ENCODE measurements at places on chromosomes 5 and 9.
A peak's percentile ranks its signal among the peaks of the same experiment; 100 is the strongest.

DNA sequence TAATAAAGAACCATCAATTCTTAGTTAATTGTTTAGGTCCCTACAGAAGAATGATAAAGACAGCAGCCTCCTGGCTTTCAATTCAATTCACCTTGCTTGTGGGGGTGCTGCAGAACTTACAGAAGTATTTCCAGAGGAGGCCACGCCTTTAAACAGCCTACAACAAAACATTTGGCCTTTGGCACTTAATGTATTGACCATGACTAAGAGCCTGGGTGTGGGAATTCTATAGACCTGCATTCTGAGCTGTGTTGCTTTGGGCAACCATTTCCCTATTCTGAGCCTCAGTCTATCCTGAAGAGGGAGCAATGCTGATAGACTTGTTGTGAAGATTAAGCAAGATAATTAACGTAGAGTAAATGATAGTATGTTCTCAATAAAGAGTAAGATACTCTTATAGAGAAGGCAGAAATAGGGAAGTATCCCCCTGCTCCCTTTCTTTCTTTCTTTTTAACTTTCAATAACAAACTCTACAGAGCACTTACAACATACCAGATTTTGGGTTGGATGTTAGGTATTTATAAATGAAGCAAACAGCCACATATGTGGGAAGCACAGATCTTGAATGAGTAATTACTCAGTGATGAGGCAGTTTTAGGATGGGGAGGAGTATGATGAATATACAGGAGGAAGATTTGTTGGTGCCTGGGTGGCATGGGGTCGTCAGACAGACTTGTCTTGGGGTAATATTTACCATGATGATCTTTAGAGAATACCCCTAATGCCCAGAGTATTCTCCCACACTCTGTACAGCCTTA, 28.4 kb downstream of the PAPPA start:
- DNase-seq: no peak

GRCh38 chr9:114958021-114958843, 27.8 kb upstream of the TNFSF8 start:
- no peak for DNase-seq

DNA sequence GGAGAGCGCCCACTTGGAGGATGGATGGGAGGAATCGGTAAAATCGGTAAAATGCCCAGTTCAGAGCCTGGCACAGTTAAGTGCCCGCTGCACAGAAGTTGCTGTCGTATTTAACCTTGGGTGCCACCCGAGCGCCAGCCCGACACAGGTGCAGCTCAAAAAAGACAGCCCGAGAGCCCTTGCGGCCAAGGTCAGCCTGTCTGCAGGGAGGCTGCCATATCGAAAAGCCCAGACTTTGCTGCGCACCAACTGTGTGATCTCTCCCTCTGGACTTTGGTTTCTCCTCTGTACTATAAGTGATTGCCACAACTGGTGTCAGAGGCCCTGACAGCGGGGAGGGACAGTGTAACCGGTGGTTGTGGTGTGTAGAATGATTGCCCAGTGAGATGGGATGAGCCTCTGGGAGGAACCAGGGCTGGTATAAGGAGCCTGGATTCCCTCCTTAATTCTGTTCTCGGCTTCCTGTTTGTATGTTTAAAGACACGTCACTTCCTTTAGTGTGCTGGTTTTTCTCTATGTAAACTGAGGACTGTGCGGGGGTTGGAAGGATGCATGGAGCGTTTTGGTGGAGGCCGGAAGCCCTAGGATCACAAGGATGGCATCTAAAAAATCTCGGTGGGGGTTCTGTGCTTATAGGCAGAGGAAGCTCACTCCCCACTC, 792 bp downstream of the NTMT1 start:
- DNase-seq: peak; percentile 70

- DNase-seq: peak; percentile 63
Measured at GRCh38 chr9:85212887-85213286, 528.9 kb downstream of the AGTPBP1 start.

DNA sequence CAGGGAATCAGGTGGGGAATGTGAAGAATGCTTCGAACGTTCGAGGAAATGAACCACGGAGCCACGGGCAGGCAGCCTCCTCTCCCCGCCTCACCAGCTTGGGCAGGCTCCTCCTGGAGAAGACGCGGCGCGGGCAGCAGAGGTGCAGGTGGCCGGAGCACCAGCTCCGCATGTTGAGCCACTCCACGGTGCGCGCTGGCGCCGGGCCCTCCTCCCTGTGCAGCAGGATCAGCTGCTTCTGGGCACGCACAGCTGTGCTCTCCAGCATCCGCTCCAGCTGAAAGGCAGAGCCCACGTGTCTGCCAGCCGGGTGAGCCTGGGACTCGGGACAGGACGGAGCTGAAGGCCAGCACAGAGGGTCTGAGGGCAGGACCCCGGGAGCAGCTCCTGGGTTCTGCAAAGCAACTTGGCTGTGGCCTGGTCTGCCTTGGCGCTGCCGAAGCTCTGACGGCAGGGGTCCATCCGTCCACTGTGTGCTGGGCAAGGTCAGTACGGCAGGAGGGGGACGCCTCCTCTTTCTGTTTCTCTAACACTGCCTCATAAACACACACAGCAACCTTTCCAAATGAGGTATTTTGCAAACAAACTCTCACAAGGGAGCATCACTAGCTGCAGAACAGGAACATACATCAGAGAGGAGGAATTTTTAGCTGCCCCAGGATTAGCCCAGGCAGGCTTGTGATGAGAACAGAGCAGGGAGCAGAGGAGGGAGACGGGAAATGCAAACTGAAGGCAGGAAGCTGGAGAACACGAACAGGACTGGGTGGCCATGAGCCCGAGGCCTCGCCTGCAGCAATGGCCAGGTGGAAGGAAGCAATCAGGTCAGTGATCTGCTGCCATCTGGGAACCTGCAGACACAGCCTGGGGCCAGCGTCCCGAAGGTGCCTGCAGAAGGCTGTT, 20.1 kb upstream of the NSMF start:
- DNase-seq: no peak

DNA sequence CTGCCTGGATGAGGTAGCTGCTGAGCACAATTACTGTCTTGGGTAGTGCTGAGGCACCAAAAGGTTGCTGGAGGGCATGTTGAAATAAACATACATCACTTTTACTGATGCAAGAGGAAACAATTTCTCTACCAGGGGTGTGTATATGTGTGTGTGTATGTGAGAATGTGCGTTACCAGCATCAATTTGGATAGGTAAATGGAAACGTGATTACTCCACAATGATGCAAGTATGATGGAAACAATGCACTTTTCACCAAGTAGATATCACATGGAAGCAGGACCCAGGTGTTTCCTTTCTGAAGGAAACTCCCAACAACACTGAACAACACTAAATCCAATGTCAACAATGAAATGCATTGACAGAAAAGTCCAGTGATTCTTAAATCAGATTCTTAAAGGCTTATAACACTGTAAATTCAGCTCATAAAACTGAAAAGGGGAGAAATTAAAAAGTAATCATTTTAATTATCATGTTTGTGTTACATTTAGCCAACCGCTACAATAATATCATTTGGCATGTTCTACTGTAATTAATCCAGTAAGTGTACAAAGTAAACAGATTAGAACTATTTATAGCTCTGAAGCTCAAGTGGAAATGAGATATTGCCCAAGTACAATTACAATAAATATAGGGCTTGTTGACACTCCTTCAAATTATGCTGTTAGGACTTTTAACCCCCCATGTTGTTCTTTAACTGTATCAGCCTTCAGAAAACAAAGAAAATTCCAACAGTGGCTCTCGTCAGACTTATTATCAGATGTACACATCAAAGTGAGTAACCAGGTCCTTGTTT, 25.3 kb downstream of the YIPF5 start:
- no peak for DNase-seq

DNA sequence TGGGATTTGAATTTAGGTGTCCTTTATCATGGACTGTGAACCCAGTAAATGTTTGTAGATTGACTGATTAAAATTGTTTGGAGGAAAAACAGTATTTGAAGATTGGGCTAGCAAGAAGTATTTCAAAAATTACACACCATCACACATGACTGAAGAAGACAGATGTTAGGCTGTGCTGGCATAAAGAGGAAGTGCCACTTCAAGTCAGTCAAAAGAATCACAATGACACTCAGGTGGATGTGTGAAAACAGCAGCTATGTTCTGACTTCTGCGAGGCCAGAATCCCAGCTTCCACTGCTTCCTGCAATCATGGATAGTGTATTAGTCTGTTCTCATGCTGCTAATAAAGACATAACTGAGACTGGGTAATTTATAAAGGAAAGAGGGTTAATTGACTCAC, 393.3 kb downstream of the DMRT2 start:
- no peak for DNase-seq

DNA sequence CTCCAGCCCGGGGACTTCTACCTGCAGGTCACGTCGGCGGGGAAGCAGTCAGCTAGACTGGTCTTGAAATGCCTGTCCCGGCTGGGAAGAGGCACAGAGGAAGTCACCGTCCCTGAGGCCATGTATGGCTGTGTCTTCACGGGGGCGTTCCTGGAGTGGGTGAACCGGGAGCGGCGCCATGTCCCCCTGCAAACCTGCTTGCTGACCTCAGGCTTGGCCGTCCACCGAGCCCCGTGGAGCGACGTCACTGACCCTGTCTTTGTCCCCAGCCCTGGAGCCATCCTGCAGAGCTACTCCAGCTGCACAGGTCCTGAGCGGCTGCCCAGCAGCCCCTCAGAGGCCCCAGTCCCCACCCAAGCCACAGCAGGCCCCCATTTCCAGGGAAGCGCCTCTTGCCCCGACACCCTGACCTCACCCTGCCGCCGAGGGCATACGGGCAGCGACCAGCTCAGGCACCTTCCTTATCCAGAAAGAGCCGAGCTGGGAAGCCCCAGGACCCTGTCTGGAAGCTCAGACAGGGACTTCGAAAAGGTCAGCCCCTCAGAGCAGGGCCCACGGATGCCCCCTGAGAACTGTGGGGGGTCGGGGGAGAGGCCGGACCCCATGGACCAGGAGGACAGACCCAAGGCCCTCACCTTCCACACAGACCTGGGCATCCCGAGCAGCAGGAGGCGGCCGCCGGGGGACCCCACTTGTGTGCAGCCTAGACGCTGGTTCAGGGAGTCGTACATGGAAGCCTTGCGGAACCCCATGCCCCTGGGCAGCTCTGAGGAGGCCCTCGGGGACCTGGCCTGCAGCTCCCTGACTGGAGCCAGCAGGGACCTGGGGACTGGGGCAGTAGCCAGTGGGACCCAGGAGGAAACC, 47.8 kb downstream of the PLEKHG4B start:
- DNase-seq: no peak

- no peak for DNase-seq
Measured at GRCh38 chr9:16915126-16915831, 44.8 kb upstream of the BNC2 start.

- no peak for DNase-seq
Measured at GRCh38 chr5:68662804-68663307, 431.0 kb upstream of the SLC30A5 start.

- DNase-seq: no peak
Measured at GRCh38 chr9:18338042-18338441, 135.9 kb upstream of the ADAMTSL1 start.

DNA sequence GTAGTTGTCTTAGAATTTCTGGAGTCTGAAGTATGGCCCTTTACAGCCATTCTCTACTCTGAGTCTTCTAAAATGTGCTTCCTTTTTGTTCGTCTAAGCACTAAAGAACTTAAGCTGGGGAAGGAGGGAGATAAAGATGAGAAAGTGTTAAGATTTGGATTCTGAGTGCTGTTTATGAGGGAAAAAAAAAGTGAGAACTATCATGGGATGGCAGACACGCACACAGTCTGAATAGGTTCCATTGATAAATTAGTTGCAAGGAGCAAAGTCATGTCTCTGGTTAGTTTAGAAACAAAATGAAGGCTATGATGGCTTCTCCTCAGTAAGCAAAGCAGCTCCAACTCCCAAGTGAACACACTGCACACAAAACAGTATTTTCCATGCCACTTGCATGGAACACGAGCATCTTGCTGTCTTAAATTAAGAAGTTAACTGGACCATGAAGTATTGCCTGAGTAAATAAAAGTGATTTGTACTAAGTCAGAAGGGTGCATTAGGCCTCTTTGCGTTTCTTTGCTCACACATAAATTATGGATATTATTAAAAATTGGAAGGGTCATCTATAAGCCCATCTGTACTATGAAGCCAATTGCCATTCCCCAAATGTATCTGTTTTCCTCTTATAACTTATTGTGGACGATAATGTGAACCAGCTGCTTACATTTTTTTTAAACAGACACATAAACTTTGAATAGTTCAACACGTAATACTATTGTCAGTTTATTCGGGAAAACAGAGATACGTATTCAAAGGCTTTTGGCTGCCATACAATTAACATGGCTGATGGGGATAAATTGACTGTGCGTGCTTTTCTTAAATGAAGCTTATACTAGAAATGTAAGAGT, 199.3 kb downstream of the SGCD start:
- no peak for DNase-seq

DNA sequence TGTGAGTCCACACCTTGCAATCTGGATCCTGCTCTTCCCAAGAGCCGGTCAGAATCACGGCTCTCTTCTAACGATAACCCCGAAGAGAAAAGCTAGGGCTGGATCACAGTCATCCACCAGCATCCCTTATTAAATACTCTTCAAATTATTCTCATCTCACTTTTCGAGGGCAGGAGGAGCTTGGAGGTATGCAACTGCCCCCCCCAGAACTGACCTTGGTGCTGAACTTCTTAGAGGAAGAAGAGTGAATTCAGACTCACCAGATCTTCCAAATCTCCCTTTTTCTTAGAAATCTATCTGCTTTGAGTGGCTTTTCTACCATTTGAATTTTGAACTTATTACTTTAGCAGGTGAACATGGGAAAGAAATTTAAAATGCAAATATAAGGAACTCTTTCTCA, 75.7 kb downstream of the MED10 start:
- no peak for DNase-seq

- no peak for DNase-seq
Measured at GRCh38 chr5:77560677-77561263, 68.7 kb upstream of the WDR41 start.

DNA sequence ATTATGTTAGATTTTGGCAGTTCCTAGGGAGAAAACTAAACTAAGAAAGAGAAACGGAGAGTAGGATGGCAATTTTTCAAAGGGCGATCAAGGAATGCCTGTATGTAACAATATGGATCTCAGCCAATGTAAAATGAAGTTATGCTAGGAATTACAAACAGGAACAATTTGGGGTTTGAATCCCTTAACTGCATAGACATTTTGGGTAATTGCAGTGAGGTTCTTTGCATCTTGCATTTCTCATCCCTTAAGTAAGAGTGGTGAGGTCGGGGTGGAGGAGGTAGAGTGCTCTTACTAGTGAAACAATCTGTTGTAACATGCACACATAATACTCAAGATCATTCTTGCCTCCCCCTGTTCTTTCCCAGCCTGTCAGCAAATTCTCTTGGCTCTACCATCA, 137.6 kb downstream of the NPR3 start:
- DNase-seq: no peak
